ENCODE measurements at places on chromosomes 13 and 19. TPM values are rescaled to one million over a fixed set of nuclear protein-coding genes. Genes with fewer than 3 reads are reported as not detected.

Gene URAD
- not detected for total RNA-seq

Gene ADM5
- 0.82 TPM for total RNA-seq

Gene GPR12
- total RNA-seq = 39.5 TPM

Gene FGF22
- total RNA-seq = under 0.01 TPM

Gene UGGT2
- 60.3 TPM for total RNA-seq

Gene ADGRE2
- under 0.01 TPM for total RNA-seq

Data from frontal cortex (tissue), 4 donors.